ENCODE measurements at places on chromosomes 3 and 15. TPM values are rescaled to one million over a fixed set of nuclear protein-coding genes. Genes with fewer than 3 reads are reported as not detected.

GRCh38 chr3:69994919-69995318 is 4.6 kb upstream of the SAMMSON start:
- H3K27ac ChIP-seq: no peak overlapping the region
- H3K4me3 ChIP-seq: no peak overlapping the region

GRCh38 chr15:67784090-67784781 is 41.1 kb upstream of the SKOR1 start:
- no peak overlapping the region for H3K4me3 ChIP-seq
- DNase-seq: no peak
- no peaks in the 10 kb centered on the region for H3K27me3 ChIP-seq
- H3K4me1 ChIP-seq: no peaks in the 10 kb centered on the region
- no peak overlapping the region for H3K27ac ChIP-seq

- H3K4me3 ChIP-seq: no peak overlapping the region
- no peak for DNase-seq
- peaks cover 4% of the 10 kb centered on the region for H3K4me1 ChIP-seq
- no peaks in the 10 kb centered on the region for H3K36me3 ChIP-seq
- H3K27ac ChIP-seq: no peak overlapping the region
- no peaks in the 10 kb centered on the region for H3K27me3 ChIP-seq
Observed at GRCh38 chr15:43275740-43276562, 9.2 kb upstream of the TGM5 start.

DNA sequence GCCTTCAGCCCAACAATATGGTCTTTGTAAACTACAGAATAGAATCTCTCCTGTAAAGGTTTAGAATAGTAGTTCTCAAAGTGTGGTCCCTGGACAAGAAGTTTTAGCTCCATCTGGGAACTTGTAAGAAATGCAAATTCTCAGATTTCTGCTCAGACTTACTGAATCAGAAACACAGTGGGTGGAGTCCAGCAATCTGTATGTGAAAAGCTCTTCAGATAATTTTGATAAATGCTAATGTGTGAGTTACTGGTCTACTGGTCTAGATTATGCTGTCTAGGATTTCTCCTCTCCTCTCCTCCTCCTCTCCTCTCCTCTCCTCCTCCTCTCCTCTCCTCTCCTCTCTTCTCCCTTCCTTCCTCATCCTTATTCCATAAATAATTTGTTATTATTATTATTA is 57.5 kb downstream of the RBMS3 start:
- no peak overlapping the region for H3K27ac ChIP-seq
- no peak overlapping the region for H3K4me3 ChIP-seq
- DNase-seq: no peak
- H3K4me1 ChIP-seq: peaks cover 40% of the 10 kb centered on the region

The LDHAL6B gene
- total RNA-seq: not detected

GRCh38 chr3:78924711-78925110 is 843.1 kb downstream of the ROBO1 start:
- no peaks in the 10 kb centered on the region for H3K27me3 ChIP-seq
- H3K4me1 ChIP-seq: no peaks in the 10 kb centered on the region
- no peak overlapping the region for H3K27ac ChIP-seq
- no peaks in the 10 kb centered on the region for H3K36me3 ChIP-seq

- peaks cover 37% of the 10 kb centered on the region for H3K36me3 ChIP-seq
- DNase-seq: no peak
- H3K27me3 ChIP-seq: no peaks in the 10 kb centered on the region
- H3K4me1 ChIP-seq: no peaks in the 10 kb centered on the region
Observed at GRCh38 chr15:75921732-75922703, 18.3 kb downstream of the FBXO22 start.

GRCh38 chr15:44084770-44085169 is 110.3 kb downstream of the FRMD5 start:
- H3K4me1 ChIP-seq: peaks cover 43% of the 10 kb centered on the region
- H3K27ac ChIP-seq: no peak overlapping the region
- H3K36me3 ChIP-seq: no peaks in the 10 kb centered on the region
- no peaks in the 10 kb centered on the region for H3K27me3 ChIP-seq
- no peak overlapping the region for H3K4me3 ChIP-seq

DNA sequence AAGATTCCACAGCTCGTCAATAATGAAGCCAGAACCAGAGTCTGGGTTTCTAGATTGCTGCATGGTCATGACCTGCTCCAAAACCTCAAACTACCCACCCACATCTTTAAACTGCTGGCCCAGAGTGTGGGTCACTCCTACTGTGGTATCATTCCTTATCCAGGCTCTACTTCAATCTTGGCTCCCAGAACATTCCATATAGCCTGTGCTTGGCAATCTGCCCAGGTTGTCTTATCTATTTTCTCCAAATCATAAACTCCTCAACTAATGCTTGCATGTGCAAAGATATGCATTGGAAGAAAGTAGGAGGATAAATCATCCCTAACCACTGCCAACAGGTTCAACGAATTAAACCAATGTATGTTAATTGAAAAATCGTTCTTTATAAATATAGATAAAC is 169.7 kb downstream of the ANXA2 start:
- H3K27me3 ChIP-seq: peaks cover 34% of the 10 kb centered on the region
- no peaks in the 10 kb centered on the region for H3K4me1 ChIP-seq
- no peaks in the 10 kb centered on the region for H3K36me3 ChIP-seq
- H3K27ac ChIP-seq: no peak overlapping the region

GRCh38 chr15:60804986-60805949 is 326.3 kb upstream of the ICE2 start:
- DNase-seq: no peak
- no peak overlapping the region for H3K4me3 ChIP-seq
- H3K4me1 ChIP-seq: no peaks in the 10 kb centered on the region
- H3K27ac ChIP-seq: no peak overlapping the region

DNA sequence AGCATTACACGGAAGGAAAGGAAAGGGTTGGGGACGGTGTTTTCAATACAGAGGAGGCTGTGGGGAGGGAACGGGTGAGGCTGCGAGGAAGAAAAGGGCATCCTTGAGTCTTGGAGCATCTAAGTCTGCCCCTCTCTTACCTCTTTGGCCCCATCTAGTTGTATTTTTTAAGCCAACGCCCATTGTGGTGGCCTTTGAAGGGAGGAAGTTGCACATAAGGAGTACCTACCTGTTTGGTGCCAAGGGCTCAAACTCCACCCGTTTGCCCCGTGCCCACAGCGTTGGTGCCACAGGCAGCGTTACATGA is 146.1 kb upstream of the UMPS start:
- H3K4me3 ChIP-seq: peak overlapping the region; percentile 40
- H3K36me3 ChIP-seq: no peaks in the 10 kb centered on the region
- H3K27me3 ChIP-seq: no peaks in the 10 kb centered on the region
- H3K4me1 ChIP-seq: peaks cover 10% of the 10 kb centered on the region
- no peak overlapping the region for H3K27ac ChIP-seq
- DNase-seq: no peak

The GOLGA6L7 gene
- not detected for total RNA-seq

GRCh38 chr15:81050805-81051204 is 50.1 kb downstream of the TLNRD1 start:
- no peaks in the 10 kb centered on the region for H3K36me3 ChIP-seq
- no peaks in the 10 kb centered on the region for H3K4me1 ChIP-seq
- H3K27ac ChIP-seq: no peak overlapping the region
- peaks cover 2% of the 10 kb centered on the region for H3K27me3 ChIP-seq
- DNase-seq: no peak
- no peak overlapping the region for H3K4me3 ChIP-seq

DNA sequence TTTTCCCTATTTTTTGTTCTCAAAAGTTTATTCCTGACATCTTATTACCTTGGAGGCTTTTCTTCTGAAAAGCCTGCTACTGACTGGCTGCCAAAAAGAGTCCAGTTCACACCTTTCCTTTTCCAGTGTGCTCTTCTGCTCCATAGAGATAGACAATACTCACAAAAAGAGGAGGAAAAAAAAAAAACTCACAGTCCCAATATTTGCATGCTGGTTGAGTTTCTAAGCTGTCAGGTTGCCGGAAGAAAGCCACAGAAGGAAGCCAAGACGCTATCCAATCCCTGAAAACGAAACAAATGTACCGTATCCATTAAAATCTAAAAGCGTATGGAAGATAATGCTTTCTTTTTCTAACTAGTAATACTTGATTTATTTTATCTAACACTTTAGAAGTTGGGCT is 299.5 kb downstream of the CADM2 start:
- no peaks in the 10 kb centered on the region for H3K27me3 ChIP-seq
- H3K4me3 ChIP-seq: no peak overlapping the region
- no peak overlapping the region for H3K27ac ChIP-seq
- H3K36me3 ChIP-seq: no peaks in the 10 kb centered on the region

The FBXO40 gene
- not detected for total RNA-seq

GRCh38 chr3:9730657-9731205 is 804 bp upstream of the BRPF1 start:
- no peaks in the 10 kb centered on the region for H3K27me3 ChIP-seq
- H3K27ac ChIP-seq: no peak overlapping the region
- H3K36me3 ChIP-seq: peaks cover 37% of the 10 kb centered on the region
- peak overlapping the region; percentile 95 for H3K4me3 ChIP-seq
- peak; percentile 79 for DNase-seq
- H3K4me1 ChIP-seq: peaks cover 14% of the 10 kb centered on the region

- peak within 1 kb of the TSS; percentile 73 for H3K4me3 ChIP-seq
- H3K4me1 ChIP-seq: peaks cover 11% of the 10 kb centered on the region
- peaks cover 25% of the 10 kb centered on the region for H3K36me3 ChIP-seq
- no peaks in the 10 kb centered on the region for H3K27me3 ChIP-seq
- peak; percentile 94 for DNase-seq
Observed at GRCh38 chr3:9843715-9844438, at the start of gene RPUSD3. Gene RPUSD3 (minus strand): TSS chr3:9844008. CDS start chr3:9843990, 18 bp downstream.

DNA sequence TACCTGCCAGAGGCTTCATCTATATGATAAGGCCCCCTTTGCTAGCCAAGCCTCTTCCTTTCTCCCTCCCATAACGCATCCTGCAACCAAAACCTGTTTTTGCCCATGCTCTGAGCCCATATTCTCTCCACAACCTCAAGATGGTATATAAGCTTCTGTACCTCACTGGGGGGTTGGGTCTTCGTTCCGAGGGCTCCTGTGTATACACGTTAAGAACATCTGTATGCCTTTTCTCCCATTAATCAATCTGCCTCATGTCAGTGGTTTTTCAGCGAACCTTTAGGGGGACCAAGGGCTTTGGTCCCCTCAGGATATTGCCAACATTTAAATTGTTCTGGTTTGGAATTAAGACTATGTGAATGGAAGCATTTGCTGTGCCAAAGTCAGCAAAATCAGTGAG is 168.0 kb downstream of the PEX5L start:
- no peaks in the 10 kb centered on the region for H3K27me3 ChIP-seq
- H3K36me3 ChIP-seq: no peaks in the 10 kb centered on the region
- no peak overlapping the region for H3K4me3 ChIP-seq
- H3K4me1 ChIP-seq: no peaks in the 10 kb centered on the region
- DNase-seq: no peak

The TLR9 gene
- total RNA-seq: not detected

The ROBO2 gene
- total RNA-seq: not detected

The CHAC1 gene
- total RNA-seq: 1.9 TPM

DNA sequence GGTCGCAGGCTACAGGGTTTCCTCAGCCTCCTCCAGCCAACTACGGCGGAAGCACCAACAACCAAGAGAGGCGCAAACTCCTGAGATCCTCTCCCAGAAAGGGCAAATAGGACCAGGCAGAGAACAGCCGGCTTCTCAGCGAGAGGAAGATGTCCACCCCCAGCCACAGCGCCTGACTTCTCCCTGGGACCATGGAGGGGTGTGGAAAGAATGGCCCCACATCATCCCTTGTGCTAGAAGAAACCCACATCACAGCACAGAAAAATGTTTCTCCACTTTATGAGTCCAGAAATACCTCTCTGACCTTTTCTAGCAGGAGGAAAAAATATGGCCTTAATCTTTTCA is 105.7 kb downstream of the XXYLT1 start:
- no peaks in the 10 kb centered on the region for H3K36me3 ChIP-seq
- no peak for DNase-seq
- no peak overlapping the region for H3K4me3 ChIP-seq
- no peaks in the 10 kb centered on the region for H3K27me3 ChIP-seq

- H3K27ac ChIP-seq: no peak within 1 kb of the TSS
- no peaks in the 10 kb centered on the region for H3K36me3 ChIP-seq
- H3K4me1 ChIP-seq: no peaks in the 10 kb centered on the region
- no peak for DNase-seq
Observed at GRCh38 chr3:151203051-151203420, at the start of gene GPR171. Gene GPR171 (minus strand): TSS chr3:151203216. CDS start chr3:151199386, 3,830 bp downstream.

GRCh38 chr15:86445579-86446252 is 366.0 kb downstream of the AGBL1 start:
- no peak overlapping the region for H3K27ac ChIP-seq
- no peaks in the 10 kb centered on the region for H3K4me1 ChIP-seq
- H3K4me3 ChIP-seq: no peak overlapping the region
- no peak for DNase-seq

All from SJSA1 (cell line).